NCI-H226 (cell line): ENCODE measurements at places on chromosomes 1 and 21.

DNA sequence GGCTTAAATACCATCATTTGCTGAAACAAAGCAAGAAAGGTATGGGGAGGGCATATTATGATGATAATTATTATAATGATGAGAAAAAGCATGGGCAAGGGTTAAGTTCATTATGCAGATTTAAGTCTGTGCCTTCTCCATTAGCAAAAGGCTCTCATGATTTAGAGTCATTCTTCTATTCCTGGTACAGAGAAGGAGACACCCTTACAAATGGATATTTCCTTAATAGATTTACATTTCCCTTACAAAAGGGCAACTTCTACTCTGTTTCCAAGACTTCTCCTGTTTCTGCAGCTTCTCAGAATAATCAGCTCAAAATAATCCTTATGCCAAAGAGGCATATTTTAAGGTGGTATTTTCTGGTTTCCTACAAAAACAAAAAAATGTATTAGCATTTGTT lies 121.1 kb upstream of the CAMK1G start:
- no peak for DNase-seq

DNA sequence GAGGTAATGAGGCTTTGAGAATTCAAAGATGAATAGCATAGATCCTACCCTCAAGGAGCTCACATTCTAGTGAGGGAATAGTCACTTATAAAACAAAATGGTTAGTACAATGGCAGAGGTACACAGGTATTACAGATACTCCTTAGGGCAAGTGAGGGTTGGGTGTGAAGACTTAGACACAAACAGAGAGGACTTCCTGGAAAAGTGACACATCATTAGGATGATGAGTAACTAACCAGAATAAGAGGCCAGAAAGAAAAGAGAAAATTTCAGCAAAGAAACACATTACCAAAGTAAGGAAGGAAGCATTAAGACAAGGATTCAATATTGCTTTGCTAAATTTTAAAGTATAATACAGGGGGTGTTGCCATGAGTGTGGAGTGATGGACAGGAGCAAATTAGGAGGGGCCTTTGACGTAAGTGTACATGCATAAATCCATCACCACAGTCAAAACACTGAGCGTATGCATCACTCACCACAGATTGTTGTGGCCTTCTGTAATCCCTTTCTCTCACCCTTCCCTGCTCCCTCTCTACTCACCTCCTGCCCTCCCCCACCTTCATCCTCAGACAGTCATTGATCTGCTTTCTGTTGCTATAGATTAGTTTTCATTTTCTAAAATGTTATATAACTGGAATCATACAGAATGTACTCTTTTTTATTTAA lies 7.9 kb downstream of the CD53 start:
- no peak for DNase-seq

GRCh38 chr1:11061652-11062365 lies 2.0 kb upstream of the SRM start:
- DNase-seq, result no peak

- no peak for DNase-seq
Observed at GRCh38 chr1:174794861-174795260, 204.9 kb upstream of the CACYBP start.

- DNase-seq, result no peak
Observed at GRCh38 chr1:203317429-203318228, 12.3 kb downstream of the BTG2 start.
